Suppressor macrophage treated with lipopolysaccharide for 4 hours (primary cell): ENCODE measurements at places on chromosomes 12 and 14.

GRCh38 chr14:76473481-76474263 is 97.7 kb downstream of the ESRRB start:
- no peak for DNase-seq

GRCh38 chr14:60655119-60655897 is 6.0 kb upstream of the SIX1 start:
- DNase-seq: no peak

- DNase-seq: peak; percentile 56
Measured at GRCh38 chr12:66708704-66709456, 30.0 kb upstream of the GRIP1 start.

DNA sequence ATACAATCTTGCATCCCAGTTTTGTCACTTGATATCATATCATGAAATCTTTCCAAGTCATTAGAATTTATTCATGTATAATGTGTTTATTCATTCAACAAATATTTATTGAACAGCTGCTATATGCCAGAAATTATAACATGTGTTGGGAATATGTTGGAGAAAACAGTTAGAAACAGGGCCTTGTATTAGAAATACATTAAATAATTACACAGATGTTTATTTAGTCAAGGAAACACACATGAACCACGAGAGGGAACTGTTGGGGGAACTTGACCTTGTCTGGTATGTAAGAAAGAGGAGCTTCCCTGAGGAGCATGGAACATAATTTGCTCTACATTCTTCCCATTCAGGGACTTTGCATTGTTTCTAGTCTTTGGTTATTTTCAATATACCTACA is 191.7 kb upstream of the FRMD6 start:
- no peak for DNase-seq

GRCh38 chr12:48263617-48264016 is 60.5 kb upstream of the OR10AD1 start:
- DNase-seq: no peak

DNA sequence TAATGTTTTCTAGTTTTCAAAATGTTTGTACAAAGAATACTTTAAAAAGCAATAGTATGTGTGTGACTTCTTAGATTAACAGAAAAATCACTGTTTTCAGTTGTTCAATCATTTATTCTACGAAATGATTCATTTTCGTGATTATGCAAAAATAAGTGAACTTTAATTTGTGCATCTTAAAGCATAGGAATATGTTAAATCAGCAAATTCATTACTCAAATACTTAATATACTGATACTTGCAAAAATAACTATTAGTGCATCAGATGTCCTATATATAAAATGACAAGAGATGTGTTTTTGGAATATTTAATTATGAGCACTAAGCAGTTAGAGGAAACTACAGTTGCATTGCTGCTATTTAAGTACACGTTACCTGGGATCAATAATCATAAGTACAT is 11.0 kb downstream of the SOX5 start:
- DNase-seq: no peak

DNA sequence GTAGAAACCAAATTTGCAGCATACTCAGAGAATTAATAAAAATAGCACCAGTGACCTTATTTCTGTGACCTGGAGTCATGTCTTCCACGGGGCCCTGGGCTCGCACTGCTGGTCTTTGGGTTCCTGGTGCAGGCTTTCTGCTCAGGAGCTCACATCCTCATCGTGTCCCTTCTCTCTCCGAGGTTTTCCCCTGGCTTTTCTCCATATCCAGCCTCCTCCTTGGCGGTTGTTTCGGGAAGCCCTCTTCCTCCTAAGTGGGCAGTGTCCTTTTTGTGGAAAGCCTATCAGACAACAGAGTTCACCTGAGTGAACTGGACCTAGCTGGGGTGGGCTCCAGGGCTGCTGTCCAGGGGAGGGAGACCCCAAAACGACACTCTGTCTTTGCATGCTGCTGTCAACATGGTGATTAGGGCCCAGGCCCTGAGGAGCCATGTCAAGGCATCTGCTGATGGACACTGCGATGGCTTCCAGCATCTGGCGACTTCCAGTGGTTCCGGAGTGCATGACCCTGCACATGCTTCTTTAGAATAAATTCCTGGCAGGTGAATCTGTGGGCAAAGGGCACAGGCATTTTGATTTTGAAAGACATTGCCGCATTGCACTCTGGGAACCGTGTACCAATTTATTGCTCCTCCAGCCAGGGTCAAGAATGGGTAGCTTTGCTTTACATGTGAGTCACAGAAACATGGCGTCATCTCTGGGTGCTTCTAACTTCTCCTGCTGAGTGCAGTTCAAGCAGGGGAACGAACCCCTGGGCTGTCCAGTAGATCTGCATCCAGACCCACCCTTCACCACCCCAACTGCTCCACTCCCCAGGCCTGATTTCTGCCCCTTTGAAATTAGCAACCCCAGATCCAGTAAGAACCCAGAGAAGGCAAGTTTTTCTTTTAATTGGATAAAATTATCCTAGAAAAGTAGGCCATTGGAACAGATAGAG is 136.8 kb downstream of the ADGRD1 start:
- peak; percentile 14 for DNase-seq

DNA sequence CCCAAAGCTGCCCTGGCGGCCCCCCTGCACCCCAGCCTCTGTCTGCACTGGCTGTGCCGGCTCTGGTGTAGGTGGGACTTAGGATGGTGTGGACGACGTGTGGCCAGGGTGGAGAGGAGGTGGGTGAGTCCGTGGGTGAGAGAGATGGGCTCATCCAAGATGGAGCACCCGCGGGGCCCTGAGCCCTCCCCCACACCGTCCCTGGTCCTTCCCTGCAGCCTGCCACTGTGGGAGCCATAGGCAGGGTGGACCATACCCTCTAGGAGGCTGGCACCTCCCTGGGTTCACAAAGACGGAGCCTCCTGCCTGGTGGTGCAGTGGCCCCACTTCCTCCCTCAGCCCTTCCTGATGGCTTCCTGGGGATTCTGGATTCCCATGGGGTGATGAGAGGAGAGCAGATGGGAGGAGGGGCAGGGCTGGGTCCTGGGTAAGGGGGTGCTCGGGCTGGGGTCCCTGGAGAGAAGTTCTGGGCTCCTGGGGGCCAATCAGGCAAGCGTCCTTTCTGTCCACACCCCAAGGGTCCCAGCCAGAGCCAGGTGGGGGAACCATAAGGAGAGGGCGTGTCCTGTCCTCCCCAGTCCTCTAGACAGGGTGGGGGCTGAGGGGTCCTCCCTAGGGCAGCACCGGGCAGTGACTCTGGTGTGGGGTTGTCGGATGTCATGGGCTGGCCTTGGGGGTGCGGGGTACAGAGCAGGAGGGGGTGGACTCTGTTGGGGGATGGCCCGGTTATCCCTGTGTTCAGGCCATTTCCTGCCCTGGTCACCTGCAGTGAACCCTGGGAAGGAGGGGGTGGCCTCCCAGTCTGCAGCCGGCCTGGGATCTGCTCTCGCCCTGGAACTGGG is 384.8 kb downstream of the TMEM121 start:
- no peak for DNase-seq

DNA sequence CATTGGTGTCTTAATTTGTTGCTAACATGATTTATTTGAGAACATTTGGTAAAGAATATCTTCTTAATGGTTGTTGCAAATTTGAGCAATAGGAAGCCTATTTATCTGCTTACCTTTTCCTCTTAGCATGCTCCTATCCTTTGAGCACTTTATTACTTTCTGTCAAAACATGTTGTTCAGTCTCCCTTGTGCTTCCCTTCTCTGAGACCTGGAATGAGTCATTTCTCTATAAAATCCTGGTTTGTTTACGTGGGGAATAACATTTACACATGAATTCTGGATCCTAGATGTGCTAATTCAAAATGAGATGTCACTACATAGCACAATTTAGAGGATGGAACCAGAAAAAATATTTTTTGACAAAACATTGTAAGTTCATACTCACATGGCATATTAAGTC is 844.0 kb upstream of the LRFN5 start:
- no peak for DNase-seq

GRCh38 chr12:110721570-110721969 is 21.1 kb downstream of the PPP1CC start:
- DNase-seq: no peak

DNA sequence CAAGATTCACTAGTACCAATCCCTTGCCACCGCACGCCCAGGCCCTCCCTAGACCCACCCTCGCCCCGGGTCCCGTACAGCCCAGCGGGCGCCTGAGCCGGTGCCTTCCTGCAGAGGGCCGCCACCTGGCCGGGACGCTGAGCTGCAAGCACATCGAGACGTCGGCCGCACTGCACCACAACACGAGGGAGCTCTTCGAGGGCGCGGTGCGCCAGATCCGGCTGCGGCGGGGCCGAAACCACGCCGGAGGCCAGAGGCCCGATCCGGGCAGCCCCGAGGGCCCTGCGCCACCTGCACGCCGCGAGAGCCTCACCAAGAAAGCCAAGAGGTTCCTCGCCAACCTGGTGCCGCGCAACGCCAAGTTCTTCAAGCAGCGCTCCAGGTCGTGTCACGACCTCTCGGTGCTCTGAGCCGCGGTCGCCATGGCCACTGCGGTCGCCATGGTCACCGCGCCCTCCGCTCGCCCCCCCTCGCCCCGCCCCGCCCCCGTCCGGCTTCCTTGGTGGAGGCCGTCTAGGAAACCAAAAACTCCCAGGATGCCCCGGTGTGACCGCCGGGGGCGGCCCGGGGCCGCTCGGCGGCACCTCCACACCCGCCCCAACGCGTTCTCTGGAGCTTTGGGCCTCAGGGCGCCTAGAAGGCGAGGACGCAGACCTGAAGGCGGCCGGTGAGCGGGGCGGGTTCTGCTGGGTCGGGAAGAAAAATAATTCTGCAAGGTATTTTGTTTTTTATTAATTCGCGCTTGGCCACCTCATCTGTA is 3.7 kb downstream of the REM2 start:
- peak; percentile 41 for DNase-seq

DNA sequence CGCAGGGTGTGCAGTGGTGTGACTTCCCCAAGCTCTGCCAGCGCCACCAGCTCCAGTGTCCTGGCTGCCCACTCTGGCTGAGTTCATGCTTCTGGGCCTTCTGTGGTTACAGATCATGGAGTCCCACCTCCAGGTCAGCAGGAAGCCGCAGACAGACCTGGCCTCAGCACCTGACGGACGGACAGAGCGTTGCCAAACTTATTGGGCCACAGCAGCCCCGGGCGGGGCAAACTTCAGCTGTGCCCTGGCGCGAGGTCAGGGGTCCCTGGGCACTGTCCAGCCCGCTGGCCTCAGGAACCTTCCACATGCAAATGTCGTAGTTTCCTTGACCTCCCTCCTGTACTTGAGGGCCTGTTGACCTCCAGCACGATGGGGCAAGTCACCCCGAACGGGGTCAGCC is 11.2 kb downstream of the GPR132 start:
- DNase-seq: no peak
